Effector CD8-positive, alpha-beta T cell (primary cell): ENCODE measurements at places on chromosomes 2 and 18.

DNA sequence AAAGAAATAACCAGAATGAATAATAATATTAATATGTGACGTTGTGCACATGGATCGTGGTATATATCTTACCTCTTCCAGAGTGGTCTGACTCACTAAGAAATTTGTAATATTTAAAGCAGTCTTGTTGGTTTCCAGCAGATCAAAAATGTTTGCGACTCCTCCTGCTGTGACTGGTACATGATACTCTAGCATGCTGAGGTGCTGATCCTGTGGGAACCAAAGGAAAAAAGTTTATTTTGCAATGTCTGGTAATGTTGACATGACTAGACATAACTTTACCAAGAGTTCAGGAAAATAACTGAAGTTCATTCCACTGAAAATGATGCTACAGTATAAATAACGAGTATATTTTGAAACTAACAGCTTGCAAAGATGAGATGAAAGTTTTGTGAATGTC, 124.5 kb upstream of the BARD1 start:
- DNase-seq, result no peak

DNA sequence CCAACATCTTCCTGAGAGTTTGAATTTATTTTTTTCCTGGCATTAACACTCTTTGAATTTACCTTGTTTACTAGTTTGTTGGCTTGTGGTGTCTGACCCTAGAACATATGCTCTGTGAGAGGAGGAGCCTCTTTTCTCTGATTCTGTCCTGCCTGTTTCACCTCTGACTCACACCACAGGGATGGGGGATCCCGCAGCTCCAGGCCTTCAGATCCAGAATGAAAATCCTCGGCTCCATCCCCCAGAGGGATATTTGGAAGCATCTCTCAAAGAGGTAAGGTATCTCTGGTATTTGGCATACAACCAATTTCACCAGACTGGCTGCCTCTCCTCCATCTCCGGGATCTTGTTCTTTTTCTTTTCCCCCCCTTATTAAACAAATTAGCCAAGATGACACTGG, 104.7 kb downstream of the GPR39 start:
- DNase-seq, result no peak

- no peak for DNase-seq
Observed at GRCh38 chr2:187529977-187530721, 24.1 kb downstream of the TFPI start.

- no peak for DNase-seq
Observed at GRCh38 chr2:109463236-109463635, 150.5 kb downstream of the SEPTIN10 start.

DNA sequence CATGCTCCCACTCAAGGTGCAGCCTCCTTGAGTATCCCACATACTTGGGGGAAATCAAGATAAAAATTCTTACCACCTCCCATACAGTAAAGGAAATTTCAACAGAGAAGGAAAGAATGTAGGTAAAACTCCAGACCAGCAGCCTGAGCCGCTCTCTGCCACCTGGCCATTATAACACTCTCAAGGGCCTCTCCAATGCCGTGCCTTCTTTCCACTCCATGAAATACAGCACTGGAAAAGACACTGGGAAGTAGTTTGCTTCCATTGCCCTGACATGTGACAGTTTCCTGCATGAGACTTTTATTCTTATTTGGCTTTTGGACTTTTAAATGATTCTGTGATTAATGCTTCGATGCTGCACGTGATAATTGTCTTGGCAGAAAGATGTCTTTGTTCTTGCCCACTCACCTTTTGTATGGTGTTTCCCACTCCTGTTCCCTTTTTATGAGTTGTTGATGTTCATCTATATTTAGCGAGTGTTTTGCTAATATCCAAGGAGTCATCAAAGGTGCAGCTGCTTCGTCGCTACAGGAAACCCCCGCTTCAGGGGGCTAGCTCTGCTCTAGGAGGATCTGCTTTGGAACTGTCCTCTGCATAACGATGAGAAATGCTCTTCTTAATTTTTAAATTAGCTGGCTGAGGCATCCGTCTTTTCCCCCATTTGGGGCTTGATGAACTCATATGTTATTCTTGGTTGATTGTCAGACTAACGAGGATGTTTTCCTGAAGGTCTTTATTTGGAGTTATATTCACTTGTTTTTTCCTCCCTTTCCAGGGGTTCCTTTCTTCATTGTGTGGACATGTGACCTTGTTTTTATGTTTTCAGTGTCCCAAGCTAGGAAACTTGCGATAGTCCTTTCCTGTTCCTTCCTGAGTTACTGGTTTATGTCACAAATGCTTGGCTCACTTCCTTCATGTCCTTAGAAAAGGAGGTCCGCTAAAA, 179.4 kb downstream of the TXNL1 start:
- no peak for DNase-seq

DNA sequence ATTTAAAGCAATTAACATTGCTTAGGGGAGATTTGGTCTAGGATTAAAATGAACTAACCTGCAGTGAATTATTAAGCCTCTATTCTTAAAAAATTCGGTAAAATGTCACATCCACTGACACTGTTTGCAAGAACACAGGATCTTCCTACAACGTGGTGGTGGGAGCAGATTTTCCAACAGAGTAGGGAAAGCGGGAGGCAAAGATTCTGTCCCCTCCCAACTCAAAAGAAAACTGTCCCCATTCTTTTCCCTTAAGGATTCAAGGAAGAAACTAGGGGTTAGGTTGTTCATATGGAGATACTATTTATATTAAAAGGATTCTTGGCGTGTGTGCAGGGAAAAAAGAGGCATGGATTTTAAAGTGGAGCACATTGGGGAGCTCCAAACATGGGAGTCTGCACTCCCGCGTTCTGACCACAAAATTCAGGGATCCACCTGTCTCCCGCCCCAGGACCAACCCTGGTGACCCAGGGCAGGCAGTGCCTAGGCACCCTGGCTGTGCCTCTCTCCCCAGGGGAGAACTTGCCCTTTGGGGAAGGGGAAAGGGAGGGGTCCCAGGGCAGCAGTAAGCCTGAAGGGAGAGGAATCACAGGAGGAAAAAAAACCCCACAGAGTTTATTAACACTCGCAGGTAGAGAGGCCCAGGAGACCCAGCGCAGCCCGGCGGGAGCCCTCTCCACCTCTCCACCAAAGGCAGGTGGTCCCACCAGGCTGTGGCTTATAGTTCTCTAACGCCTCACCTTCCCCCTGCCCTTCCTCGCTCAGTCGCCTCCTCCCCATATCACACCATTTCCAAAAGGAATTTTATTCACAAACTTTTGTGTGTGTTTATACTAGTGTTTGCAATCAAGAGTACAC, 2.3 kb downstream of the PTGR3 start:
- no peak for DNase-seq

DNA sequence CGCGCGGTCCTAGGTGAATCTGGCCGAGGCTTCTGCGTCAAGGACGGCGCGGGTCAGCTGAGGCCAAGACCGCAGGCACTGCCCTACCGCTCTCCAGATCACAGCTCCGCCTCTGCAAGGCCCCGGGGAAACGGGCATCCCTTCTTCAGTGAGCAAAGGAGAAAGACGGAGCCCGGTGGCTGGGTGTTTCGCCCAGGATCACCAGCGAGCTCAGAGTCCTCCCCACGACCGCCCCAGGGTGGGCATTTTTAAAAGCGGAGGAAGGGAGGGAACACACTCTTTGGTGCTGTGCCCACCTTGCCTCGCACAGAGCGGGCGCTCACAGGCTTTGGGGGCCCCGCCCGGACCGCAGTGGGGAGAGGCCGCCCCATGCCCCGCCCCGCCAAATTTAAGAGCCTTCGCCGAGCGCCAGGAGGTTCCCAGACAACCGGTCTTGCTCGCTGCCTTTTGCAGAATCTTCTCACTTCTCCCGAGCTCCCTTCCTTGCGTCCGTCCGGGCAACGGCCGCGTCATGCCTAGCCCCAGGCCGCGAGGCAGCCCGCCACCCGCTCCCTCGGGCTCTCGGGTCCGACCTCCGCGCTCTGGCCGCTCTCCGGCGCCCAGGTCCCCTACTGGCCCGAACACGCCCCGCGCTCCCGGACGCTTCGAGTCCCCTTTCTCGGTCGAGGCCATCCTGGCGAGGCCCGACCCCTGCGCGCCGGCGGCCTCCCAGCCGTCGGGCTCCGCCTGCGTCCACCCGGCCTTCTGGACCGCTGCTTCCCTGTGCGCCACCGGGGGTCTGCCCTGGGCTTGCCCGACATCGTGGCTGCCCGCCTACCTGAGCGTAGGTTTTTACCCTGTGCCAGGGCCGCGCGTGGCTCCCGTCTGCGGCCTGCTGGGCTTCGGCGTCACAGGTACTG, at the start of gene NOTO:
TSS of gene NOTO (plus strand) at position 419 of the 899 bp plus-strand sequence. CDS start at position 512, 93 bp downstream.
- no peak for DNase-seq

- no peak for DNase-seq
Observed at GRCh38 chr2:218981881-218982585, 3.0 kb downstream of the FEV start.

- DNase-seq, result no peak
Observed at GRCh38 chr2:218547978-218548377, 20.2 kb downstream of the USP37 start.

DNA sequence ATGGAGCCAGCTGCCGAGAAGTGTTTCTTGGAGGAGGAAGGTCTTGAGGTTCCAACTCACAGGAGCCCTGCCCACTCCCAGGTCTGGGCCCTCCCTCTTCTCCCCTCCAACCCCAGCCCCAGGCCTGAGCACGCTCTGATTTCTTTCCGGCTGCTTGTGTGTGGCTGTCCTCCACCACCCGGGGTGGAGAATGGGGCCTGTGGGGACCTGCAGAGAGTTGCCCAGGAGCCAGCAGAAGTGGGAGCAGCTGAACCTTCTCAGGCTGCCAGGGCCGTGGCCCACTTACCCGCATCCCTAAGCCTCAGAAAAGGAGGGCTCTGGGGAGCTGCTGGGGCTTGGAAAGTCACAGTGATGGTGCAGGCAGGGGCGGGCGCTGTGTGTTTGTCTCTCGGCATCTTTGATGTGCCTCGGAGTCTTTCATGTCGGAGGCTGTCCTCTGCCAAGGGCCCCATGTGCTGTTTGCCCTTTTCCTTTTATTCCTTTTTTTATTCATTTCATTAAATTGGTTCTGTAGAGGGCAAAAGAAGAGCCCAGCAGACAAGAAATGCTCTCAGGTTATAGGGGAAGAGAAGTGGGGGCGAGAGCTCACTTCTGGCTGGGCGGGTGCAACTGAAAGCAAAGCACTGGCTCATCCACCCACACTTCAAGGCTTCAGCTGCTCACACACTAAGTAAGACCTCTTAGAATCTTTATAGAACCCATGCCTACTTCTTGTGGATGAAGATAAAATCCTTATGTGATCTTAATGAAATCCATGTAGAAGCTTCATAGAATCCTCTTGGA, 52.5 kb downstream of the SDC1 start:
- no peak for DNase-seq

DNA sequence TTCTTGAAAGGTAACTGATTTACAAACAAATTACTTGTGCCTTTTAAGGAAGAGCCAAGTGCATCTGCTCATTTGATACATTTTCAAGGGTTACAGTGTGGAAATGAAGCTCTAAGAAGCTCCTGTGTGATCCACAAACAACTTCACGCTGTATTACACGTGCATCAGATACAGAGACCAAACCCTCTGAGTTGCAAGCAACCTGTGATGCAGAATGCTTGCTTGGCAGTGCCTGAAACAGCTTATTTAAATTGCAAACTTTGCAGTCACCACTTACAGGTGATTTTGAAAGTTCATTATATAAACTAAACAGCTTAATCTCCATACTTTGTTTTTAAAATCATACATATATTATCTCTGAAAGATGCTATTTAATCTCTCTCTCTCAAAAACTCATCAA, 50.1 kb downstream of the ZEB2 start:
- DNase-seq, result no peak

DNA sequence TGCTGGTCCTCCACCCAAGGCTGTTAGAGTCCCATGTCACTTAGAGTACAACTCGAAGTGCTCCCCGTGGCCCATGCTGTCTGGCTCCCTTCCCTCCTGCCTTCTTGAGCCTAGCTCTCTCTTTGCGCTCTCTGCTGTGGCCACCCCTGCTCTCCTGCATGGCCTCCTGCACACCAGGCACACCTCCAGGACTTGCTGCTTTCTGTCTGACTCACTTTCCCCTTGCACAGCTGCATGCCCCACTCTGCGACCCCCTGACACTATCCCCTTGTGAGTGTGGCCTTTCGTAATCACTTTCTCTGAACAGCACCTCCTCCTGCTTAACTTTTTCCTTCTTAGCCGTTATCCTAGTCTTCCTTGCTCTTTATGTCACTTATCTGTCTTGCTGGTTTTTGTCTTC, 343.6 kb downstream of the TGIF1 start:
- DNase-seq, result no peak

DNA sequence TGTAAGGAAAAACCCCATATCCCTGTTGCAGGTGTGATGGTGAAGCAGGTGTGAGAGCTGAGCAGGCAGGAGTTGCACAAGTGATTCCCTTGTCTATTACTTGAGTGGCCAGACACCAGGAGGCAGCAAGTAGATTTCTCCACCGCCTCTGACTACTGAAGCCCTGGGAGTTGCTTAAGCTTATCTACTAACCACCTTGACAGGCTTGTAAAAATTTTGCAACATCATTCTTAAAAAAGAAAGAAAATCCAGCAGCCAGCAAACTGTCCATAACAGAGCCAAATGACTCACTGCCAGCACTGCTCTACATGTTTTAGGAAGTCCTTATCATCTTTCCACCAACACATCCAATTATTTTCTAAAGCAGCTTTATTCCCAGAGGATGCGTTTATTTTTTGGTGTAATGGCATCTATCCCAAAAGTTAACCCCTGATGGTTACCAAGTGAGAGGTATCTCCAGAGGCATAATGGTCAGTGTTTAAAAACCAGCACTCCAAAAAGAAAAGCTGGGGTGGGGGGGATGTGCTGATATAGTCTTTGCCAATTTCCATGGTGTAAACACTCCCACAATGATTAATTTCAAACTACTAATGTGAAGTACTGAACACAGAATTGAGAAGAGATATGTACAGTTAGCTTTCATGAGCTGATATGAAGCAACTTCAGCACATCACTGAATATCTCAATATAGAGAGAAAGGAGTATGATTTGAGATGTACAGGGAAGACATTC, 16.3 kb upstream of the GPR39 start:
- no peak for DNase-seq

GRCh38 chr2:201158111-201158929, 24.6 kb upstream of the CASP10 start:
- DNase-seq, result peak; percentile 15

GRCh38 chr18:29962579-29962978, 1080.0 kb downstream of the DSC3 start:
- DNase-seq, result no peak

DNA sequence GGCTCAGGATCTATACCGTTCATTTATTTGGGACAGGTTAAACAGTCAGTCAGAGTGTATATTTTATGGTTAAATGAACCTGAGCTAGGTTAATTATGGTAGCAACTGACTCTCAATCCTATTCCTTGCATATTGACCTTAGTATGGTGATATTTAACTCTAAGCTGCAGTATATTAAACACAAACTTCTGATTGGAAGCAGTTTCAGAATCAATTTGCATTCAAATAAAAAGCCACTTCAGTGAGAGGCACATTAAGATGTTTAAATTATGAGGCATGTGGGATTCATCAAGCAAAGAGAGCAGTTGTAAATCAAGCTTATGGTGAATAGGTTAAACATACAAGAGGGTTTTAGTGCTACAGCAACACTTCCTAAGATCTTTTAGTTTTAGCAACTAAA, 40.4 kb downstream of the FRZB start:
- DNase-seq, result no peak
